ENCODE measurements at places on chromosomes 4 and X.
A peak's percentile ranks its signal among the peaks of the same experiment; 100 is the strongest.

DNA sequence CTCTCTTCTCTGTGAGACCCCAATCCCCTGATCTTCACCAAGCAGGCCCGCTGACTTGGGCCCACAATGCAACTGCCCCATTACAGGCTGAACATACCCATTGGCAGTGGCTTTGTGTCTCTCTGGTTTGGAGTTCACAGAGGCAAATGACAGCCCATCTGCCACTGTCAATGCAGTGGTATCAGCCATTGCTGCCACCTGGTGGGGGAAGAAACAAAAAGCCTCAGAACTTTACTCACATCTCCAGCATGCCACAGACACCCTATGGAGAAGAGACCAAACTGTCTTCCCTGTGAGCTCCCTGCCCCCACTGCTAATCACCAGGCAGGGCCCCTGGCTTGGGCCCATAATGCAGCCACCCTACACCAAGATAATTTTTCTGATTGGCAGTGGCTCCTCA, 729.3 kb upstream of the ACTRT1 start:
- no peak for DNase-seq

DNA sequence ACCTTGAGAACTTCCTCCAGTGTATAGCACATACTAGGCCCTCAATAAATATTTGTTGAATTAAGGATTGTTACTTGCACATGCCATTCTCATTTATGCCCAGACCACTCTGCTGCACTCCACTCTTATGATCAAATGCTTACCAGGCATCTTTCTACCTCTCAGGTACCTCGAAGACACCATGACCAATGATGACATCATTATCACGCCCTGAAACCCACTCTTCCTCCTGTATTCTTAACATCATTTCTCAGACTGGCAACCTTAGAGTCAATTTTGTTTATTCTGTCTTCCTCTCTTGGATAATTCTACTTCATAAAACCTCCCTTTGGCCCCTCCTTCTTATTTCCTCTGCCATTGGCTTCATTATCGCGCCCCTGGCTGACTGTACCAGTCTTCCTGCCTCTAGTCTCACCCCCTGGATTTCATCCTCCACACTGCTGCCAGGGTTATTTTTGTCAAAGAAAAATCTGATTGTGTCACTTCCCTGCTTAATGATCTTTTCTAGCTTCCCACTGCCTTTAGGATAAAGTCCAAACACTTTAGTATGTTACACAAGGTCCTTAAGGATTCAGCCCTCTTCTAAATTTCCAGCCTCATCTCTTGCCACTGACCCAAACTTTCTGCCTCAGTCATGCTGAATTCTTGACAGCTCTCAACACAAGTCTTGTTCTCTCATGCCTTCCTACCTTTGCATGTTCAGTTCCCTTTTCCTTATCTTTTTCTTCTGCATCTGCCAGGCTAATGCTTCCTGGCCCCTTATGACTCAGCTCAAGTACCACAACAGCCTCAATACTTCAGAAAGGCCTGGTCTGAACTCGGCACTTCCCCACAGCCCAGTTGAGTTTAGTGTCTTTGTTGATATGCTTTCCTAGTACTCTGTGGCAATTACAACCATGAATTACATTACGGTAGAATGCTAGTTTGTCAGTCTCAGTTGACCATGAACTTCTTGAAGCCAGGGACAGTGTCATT, 45.8 kb downstream of the HDAC8 start:
- DNase-seq: no peak

DNA sequence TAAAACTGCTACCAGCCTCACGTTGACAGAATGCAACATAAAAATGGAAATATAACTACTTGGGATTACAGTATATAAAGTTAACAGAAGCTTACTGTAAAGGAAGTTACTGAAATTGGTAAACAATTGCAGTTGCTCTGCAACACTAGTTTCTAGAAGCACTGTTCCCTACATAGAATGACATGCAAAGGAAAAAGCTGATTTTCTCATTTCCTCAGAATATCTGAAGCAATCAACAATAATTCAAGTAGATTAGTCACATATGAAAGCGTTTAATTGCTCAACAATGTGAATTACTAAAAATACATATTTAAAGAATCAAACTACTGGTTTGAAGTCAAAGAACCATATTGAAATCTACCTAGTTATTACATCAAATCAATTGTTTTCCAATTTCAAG, 31.8 kb downstream of the PDGFC start:
- no peak for DNase-seq

GRCh38 chr4:153611679-153612078, 72.4 kb upstream of the TLR2 start:
- DNase-seq: no peak

DNA sequence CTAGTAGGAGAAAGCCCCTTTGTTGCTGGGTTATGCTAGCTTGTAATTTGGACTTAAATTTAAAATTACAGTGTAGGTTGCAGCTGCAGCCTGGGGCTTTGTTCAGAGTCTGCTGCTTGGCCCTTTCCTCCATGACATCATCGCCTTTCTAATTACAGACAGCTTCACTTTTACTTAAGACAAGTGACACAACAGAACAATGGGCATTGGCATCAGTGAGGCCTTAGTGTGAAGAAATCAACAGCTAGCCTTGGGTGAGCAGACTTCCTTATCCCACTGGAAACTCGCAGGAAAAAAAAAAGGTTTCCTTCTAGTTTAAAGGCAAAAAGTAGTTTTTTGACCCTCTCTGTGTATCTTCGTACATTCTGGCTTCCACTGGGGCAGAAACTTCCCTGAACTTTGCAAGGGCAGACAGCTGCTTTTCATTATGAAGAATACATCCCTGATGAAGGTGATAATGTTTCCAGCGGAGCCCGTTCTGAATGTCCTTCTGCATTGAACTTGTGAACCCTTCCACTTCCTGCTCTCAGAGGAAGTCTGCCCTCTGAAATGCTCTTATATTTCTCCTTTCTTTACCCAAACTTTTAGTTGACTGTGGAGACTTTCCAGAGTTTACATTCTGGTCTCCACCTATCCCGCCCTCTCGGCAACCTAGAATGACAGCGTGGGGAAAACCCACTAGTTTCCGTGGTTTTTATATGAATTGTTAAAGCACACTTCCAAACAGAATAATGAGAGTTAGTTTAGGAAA, 123.2 kb upstream of the FAM9C start:
- DNase-seq: no peak

- DNase-seq: no peak
Observed at GRCh38 chr4:156413239-156414135, 459.8 kb upstream of the CTSO start.

- DNase-seq: no peak
Observed at GRCh38 chr4:3248811-3249661, at the start of gene MSANTD1. Gene MSANTD1, plus strand, starts transcription at chr4:3249159. Its CDS starts 64 bp downstream, at chr4:3249223.

DNA sequence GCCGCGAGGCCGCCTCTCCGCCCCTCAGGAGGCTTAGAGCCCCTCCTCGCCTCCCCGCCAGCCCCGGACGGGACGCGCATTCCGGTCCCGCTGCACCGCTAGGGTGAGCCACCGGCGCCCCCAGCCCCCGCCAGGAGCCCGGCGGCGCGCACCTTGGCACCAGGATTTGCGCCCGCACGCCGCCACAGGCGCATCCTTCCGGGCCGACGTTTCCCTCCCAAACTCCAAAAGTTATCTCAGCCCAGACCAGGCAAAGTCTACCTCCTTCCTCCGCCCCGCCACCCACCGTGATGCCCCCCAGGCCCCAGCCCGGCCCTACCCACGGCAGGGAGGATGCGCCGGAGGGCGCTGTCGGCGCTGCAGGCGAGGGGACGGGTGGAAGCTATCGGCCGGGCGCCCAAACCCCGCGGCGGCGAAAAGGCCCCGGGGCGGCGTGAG, 538 bp downstream of the SCML2 start:
- peak; percentile 17 for DNase-seq

DNA sequence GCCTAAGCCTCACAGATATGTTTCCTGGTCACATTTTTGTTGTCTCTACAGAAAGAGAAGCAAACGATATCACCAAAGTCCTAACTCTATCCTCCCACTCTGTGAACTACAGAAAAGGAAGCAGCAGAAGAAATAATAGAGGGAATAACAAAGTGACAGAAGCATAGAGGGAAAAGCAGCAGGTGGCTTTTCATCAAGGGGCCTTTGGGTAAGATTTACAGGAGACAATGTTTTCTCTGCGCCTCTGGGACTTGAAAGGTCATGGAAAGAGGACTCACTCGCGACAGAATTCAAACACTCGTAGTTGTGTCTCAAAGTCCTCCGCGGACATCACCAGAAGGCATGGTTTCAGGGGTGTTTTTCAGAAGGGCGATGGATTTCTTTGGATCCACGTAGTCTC, 66.1 kb downstream of the SORBS2 start:
- DNase-seq: no peak
